ENCODE measurements at places on chromosomes 7 and 10.

DNA sequence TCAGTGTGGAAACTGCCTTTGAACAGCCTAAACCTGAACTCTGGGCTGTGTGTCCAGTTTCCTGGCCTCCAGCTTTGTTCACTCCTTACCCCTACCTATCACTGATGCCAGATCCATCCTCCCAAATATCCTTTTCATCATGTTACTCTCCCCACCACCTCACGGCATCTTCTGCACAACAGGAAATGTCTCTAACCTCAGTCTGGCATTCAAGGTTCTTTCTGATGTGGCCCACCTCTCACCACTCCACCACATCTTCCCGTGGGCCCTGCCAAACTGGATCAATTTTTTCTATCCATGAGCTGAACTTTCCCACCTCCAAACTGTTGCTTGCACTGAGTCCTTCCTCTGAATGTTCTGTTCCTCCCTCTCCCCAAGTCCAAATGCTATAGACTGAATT, 35.8 kb upstream of the MAP3K8 start:
- DNase-seq: no peak

- DNase-seq: no peak
These were observed 20.7 kb downstream of the GBX1 start for GRCh38 chr7:151146761-151147160.

DNA sequence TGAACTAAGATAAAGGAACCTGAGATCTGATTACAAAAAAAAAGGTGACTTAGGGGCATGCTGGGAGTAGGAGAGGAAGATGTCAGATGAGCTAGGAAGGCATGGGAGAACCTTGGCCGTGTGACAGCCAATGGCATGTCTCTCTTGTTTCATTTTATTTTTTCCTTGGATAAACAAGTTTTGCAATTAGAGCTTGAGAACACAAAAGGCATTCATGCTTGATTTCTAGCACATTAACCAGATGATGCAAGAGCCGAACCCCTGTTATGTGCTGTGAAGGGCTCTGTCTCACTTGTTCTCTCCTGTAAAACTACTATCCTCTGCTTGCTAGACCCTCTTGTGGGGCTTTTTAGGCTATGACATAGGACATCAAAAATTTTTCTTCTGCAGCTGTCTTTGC, 134.3 kb upstream of the ASAH2 start:
- peak; percentile 65 for DNase-seq

DNA sequence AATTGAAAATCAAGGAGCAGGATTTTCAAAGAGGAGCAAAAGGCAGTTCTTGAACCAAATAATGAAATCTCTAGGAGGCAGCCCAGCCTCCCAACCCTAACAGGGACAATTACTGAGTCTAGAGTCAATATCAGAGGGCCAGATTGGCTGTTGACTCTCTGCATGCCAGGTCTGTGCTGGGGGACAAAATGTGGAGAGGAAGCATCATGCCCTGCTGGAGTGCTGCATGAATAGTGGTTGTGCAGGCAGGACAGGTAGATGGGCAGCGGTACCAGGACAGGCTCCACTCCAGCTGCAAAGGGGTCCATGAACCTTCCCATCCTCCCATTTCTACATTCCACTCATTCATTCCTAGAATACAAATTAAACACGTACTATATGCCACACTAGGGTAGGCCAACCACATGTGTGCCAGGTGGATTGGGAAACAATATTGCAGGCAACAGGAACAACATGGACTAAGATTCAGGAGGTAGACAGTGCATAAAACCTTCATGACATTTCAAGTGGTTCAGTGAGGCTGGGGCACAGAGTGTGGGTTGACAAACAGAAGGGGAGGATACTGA, 30.4 kb upstream of the MAT1A start:
- no peak for DNase-seq

DNA sequence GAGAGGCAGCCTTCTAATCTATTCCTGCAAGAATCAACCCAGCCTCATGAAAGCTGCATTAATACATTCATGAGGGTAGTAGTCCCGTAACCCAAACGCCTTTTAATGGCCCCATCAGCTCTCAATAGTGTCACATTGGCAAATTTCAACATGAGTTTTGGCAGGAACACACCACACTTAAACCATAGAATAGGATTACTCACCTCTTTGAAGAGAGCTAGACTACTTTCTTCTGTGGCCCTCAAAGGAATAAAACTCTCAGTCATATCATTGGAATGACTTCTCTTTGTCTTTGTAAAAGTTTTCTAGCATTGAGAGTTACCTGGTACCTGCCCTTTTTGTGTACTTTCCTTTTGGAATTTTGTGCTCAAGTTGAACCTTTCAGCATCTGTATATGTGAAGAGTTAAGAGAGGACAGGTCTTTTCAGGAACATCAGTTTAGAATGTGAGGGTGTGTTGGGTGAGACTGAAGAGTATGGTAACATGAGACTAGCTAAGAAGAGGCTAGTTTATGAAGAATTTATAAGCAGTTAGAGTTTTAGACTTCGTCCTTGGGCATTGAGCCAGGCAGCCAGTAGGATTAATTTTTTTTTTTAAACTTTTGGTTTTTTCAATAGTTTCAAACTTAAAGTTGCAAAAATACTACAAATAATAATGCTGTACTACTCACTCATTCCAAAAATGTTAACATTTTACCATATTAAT, 92.6 kb downstream of the MLLT10 start:
- DNase-seq: peak; percentile 74

DNA sequence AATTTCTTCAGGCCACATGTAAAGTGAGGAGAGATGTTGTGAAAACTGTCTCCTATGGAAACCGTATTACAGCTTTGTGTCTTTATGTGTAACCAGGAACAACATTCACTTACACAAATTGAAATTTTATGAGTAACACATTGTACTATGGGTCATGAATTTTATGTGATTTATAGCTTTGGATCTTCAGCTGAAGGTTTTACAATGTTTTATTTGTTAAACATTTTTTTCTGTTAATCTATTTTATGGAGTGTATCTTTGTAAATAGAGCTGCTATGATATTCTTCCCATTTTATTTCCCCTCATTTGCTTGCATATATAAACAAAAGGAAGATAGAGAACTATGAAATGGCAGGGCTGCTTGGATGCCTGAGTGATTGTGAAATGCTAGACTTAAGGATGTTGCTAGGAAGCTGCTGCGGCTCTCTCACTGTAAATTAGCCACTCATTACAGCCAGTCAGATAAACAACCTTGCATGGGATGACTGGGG, 104.5 kb upstream of the PCLO start:
- peak; percentile 3 for DNase-seq

- peak; percentile 96 for DNase-seq
These were observed 90.8 kb downstream of the CHN2 start for GRCh38 chr7:29285444-29285793.

GRCh38 chr10:8071006-8071405, 16.5 kb downstream of the GATA3 start:
- peak; percentile 34 for DNase-seq

DNA sequence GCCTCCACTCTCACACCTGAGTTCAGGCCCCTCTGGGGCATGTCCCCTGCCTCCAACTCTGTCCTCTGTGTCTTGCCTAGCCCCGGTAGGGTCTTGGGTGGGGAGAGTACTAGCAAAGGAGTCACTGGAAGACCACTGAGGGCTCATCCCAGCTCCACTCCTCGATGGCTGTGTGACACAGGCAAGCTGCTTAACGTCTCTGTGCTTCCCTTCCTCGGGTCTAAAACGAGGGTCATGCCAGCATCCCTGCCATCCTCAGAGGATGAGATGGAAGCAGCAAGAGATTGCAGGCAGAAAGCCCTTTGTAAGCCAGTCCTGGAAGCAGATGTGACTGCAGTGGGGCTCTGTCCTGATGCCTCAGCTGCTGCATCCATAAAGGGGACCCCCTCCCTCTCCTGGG, 15.2 kb upstream of the C10orf105 start:
- no peak for DNase-seq

GRCh38 chr7:139456511-139456910, 27.0 kb downstream of the KLRG2 start:
- DNase-seq: no peak

DNA sequence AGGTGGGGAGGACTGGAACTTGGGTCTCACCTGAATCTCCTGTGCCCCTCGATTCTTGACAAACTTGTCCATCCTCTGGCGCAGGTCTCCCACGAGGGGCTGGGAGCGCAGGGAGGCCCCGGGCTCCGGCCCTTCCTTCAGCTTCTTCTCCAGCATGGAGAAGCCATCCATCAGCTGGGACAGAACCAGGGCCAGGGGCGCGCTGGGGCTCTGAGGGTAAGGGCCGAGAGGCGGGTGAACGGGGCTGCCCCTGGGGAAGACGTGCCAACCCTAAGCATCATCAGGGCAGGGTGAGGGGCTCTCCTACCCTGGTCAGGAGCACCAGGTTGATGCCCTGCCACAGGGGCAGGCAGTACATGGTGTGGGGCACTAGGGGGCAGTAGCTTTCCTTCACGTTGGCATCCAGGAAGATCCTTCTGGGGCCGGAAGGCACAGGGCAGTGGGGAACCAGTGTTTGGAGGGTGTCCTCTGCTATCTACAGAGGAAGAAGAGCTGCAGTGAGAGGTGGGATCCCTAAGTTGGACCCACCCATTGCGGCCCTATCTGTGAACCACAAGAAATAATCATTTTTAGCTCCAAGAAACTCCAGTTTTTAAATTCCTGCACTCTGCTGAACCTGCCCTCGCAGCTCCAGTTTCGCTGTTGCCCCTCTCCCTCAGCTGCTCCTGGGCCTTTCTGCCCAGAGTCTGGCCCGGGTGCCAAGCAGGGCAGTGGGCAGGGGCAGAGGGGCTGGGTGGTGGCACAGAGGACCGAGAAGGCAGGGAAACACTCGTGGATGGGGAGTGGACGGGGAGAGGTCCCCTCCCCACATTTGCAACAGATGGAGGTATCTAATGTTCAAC, 10.8 kb upstream of the PYROXD2 start:
- DNase-seq: peak; percentile 59

- DNase-seq: no peak
These were observed 6.8 kb downstream of the IL15RA start for GRCh38 chr10:5970527-5970926.

- DNase-seq: no peak
These were observed 174.3 kb downstream of the NRP1 start for GRCh38 chr10:33160151-33160550.

- no peak for DNase-seq
These were observed 67.8 kb downstream of the PTEN start for GRCh38 chr10:87930934-87931835.

- DNase-seq: no peak
These were observed 18.2 kb downstream of the ARID5B start for GRCh38 chr10:61919646-61920215.

DNA sequence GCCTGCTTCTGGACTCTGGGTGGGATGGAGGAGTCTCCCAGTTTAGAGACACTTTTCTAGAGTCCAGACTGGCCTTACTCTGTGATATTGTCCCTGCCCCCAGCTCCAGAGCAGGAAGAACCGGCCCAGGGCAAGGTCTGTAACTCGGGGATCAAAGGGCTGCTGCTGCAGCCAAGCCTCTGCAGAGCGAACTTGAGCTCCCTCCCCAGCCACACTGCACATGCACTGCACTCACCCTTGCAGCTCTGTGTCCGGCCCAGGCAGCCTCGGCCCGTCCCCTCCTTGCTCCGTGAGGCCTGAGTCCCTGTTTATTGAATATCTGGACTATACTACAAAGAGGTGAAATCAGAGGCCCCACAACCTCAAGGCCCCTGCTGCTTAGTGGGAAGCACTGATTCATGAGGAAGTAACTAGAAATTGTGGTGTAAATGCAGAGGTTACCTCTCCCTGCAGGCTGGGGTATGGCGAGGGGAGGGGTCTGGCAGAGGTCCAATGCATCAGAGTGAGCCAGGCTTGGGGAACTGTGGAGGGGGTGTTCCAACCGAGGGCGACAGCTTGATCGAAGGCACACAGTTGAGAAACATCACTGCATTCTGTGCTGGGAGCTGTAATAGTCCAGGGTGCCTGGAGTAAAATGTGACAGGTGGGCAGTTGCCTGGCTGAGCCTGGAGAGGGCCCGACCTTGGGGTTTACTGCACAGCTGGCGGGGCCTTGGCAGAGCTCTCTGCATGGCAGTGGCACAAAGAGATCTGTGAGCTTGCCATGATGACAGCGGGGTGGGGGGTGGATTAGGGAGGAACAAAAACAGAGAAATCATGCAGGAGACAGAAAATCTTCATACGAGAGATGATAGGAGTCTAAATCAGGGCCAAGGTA, 49.1 kb downstream of the AOC1 start:
- DNase-seq: no peak

- DNase-seq: no peak
These were observed 69.8 kb downstream of the PWWP2B start for GRCh38 chr10:132466520-132467463.

GRCh38 chr7:16660702-16661464, 14.9 kb downstream of the BZW2 start:
- peak; percentile 72 for DNase-seq
